Sigmoid colon (tissue), 7 donors: ENCODE measurements at places on chromosomes 4 and X. TPM values are rescaled to one million over a fixed set of nuclear protein-coding genes. Genes with fewer than 3 reads are reported as not detected.

SH3BP2 gene
- total RNA-seq, result 18.4 TPM

SYTL5 gene
- total RNA-seq, result under 0.01 TPM

SETD7 gene
- 79.2 TPM for total RNA-seq

USP27X gene
- 5.4 TPM for total RNA-seq

ATP1B4 gene
- not detected for total RNA-seq

ZFP92 gene
- total RNA-seq, result 2.2 TPM

RTL5 gene
- 4.3 TPM for total RNA-seq

BBS7 gene
- total RNA-seq, result 12.7 TPM

RAI2 gene
- total RNA-seq, result 26.0 TPM

INPP4B gene
- total RNA-seq, result 19.6 TPM

FAM133A gene
- 0.16 TPM for total RNA-seq

PYURF gene
- 127 TPM for total RNA-seq

USP17L5 gene
- total RNA-seq, result not detected

SPCS3 gene
- 98.3 TPM for total RNA-seq

- no peaks in the 10 kb centered on the region for H3K36me3 ChIP-seq
- DNase-seq, result no peak
- no peak overlapping the region for H3K4me3 ChIP-seq
- H3K27ac ChIP-seq, result no peak overlapping the region
- no peaks in the 10 kb centered on the region for H3K27me3 ChIP-seq
Observed at GRCh38 chrX:1725472-1725871, 110.6 kb downstream of the ASMT start.

GRCh38 chrX:37075892-37076595 lies 67.9 kb downstream of the FAM47C start:
- H3K4me1 ChIP-seq, result no peaks in the 10 kb centered on the region
- no peak overlapping the region for H3K4me3 ChIP-seq
- no peaks in the 10 kb centered on the region for H3K36me3 ChIP-seq
- H3K27me3 ChIP-seq, result no peaks in the 10 kb centered on the region

- H3K36me3 ChIP-seq, result no peaks in the 10 kb centered on the region
- H3K27me3 ChIP-seq, result no peaks in the 10 kb centered on the region
- no peak overlapping the region for H3K27ac ChIP-seq
- no peak for DNase-seq
- H3K4me1 ChIP-seq, result no peaks in the 10 kb centered on the region
Observed at GRCh38 chr4:125832161-125832560, 517.4 kb downstream of the FAT4 start.

DNA sequence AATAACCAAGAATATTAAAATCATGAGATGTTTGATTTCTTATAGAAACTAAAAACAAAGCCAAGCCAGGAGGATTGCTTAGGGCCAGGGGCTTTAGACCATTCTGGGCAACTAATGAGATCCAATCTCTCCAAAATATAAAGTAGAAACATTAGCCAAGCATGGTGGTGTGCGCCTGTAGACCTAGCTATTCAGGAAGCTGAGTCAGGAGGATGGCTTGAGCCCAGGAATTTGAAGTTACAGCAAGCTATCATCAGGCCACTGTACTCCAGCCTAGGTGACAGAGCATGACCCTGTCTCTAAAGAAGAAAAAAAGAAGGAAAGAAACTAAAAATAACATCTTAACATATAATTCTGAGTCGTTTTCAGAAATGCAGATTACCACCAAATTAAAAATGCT lies 96.7 kb downstream of the NAF1 start:
- H3K27me3 ChIP-seq, result no peaks in the 10 kb centered on the region
- no peaks in the 10 kb centered on the region for H3K36me3 ChIP-seq
- no peak overlapping the region for H3K27ac ChIP-seq

GRCh38 chrX:2690856-2691542 lies at the start of gene CD99:
Gene CD99, plus strand, starts transcription at chrX:2691295. Its CDS starts 66 bp downstream, at chrX:2691361.
- no peaks in the 10 kb centered on the region for H3K4me1 ChIP-seq
- H3K27me3 ChIP-seq, result no peaks in the 10 kb centered on the region
- peak within 1 kb of the TSS; percentile 82 for H3K27ac ChIP-seq
- DNase-seq, result peak; percentile 95
- peak within 1 kb of the TSS; percentile 99 for H3K4me3 ChIP-seq

DNA sequence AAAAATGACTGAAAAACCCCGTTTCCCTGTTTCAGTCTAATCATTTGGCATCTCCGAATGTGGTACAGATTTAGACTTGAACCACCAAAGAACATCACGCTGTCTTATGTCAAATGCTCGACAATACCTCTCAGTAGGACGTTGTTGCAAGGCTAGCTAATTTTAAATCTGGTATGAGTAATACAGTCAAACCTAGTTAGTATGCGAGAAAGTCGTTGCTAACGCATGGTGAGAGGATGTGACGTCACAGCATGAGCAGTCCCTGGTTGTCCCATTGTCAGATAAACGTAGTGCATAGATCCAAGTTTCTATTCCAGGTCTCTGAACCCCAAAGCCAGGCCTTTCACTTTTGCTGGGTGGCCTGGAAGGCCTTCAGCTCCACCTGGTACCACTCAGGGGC lies 44.7 kb downstream of the SETD7 start:
- no peak overlapping the region for H3K27ac ChIP-seq
- H3K4me3 ChIP-seq, result no peak overlapping the region
- H3K27me3 ChIP-seq, result no peaks in the 10 kb centered on the region
- DNase-seq, result no peak
- peaks cover 8% of the 10 kb centered on the region for H3K4me1 ChIP-seq
- peaks cover 13% of the 10 kb centered on the region for H3K36me3 ChIP-seq

DNA sequence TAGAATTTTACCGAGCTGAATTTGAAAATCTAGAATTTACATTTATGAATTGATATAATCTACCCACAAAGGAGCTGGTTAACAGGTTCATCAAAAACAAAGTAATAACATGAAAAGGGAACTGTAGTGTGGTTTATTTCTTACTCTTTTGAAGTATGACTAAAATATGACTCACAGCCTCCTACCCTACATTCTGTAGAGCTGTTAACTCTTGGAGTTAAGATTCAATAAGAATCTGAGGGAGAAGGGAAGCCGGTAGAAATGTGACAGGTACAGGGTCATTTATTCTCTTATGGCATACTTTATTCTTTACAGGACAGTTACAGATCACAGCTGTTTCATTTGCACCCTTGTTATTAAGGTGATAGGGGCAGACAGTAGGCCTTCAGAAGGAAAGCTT lies 132.2 kb upstream of the FAM47B start:
- no peaks in the 10 kb centered on the region for H3K36me3 ChIP-seq
- no peaks in the 10 kb centered on the region for H3K27me3 ChIP-seq
- no peak overlapping the region for H3K4me3 ChIP-seq

DNA sequence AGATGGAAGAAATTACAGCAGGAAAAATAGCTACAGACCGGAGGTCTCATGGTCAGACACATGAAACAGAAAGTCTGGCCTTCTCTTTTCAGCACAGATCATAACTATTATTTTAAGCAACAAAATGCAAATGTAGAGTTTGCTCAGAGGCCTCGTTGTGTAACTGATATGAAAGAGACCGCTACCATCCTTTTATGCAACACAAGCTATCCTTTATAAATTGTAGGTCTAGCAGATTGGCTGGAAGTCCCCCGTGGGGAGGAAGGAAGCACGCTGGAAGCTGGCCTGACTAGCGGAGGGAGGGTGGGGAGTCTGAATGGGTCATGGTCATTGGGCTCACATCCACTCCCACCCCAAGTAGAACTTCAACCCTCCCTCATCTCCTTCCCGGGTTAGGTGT lies 27.7 kb downstream of the DMP1 start:
- no peaks in the 10 kb centered on the region for H3K36me3 ChIP-seq
- DNase-seq, result no peak
- H3K27me3 ChIP-seq, result no peaks in the 10 kb centered on the region
- no peak overlapping the region for H3K27ac ChIP-seq

DNA sequence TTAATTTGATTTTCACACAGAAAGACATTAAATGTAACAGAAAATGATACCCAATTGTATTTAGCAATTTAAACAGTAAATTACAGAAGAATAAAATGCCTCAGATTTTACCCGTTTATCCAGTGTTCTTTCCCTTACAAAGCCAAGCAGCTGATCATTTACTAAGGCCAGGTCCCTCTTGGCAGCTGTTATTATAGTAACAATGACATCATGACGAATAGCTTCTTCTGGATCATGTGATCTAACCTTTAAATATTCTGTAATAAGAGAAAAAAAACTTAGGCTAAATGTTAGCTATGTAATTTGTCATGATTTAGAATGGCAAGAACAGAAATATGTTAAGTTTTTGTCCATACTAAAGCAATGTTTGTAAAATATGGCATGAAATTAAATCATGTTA lies 69.4 kb downstream of the PDS5A start:
- no peaks in the 10 kb centered on the region for H3K4me1 ChIP-seq
- H3K4me3 ChIP-seq, result no peak overlapping the region
- H3K27ac ChIP-seq, result no peak overlapping the region
- peaks cover 8% of the 10 kb centered on the region for H3K36me3 ChIP-seq

GRCh38 chrX:42948723-42949657 lies 171.0 kb upstream of the PPP1R2C start:
- no peaks in the 10 kb centered on the region for H3K36me3 ChIP-seq
- no peaks in the 10 kb centered on the region for H3K4me1 ChIP-seq
- no peak overlapping the region for H3K4me3 ChIP-seq
- no peak overlapping the region for H3K27ac ChIP-seq
- no peaks in the 10 kb centered on the region for H3K27me3 ChIP-seq

- no peak for DNase-seq
- no peaks in the 10 kb centered on the region for H3K36me3 ChIP-seq
- H3K4me3 ChIP-seq, result peak overlapping the region; percentile 99
- no peaks in the 10 kb centered on the region for H3K4me1 ChIP-seq
Observed at GRCh38 chr4:121697564-121697963, 784 bp upstream of the ANXA5 start.

DNA sequence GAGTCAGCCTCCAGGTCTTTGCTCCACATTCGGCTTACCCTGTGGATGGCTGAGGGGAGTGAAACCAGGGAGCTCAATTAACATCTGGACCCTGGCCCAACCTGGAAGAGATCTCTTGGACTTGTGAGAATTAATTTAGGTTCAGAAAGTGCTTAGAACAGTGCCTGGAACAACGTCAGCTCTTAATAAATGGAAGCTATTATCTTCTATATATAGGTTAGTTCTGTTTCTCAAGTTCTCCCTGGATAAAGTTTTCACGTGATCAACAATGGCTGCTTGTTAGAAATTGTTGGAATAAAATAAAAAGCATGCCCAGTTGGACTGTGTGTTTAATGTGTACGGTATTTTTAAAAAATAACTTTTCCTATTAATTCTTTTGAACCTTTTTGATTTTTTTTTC lies 80.8 kb downstream of the TRIML1 start:
- H3K4me3 ChIP-seq, result no peak overlapping the region
- DNase-seq, result no peak
- H3K27me3 ChIP-seq, result no peaks in the 10 kb centered on the region
- H3K27ac ChIP-seq, result no peak overlapping the region
- no peaks in the 10 kb centered on the region for H3K4me1 ChIP-seq
- H3K36me3 ChIP-seq, result no peaks in the 10 kb centered on the region

GRCh38 chr4:74328501-74328900 lies 20.2 kb downstream of the EPGN start:
- H3K36me3 ChIP-seq, result no peaks in the 10 kb centered on the region
- no peak overlapping the region for H3K27ac ChIP-seq
- no peak for DNase-seq
- H3K4me1 ChIP-seq, result no peaks in the 10 kb centered on the region

DNA sequence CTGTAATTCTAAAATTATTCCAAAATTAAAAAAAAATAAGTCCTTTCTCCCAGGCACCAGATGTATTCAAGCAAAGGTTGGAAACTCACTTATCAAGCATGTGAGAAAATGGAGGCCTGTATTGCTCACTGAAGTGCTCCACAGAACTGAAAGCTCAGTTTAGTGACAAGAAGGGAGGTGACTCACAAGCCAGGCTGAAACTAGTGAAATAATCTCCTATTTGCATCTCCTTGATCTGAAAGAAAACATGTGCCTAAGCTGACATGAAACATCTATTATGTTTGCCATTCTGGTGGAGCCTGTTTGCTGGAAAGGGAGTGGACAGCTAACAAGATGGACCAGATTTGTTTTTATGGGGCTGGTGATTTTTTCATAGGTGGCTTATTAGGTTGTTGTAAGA lies 54.0 kb upstream of the AMELX start:
- H3K27me3 ChIP-seq, result no peaks in the 10 kb centered on the region
- H3K4me3 ChIP-seq, result no peak overlapping the region
- H3K36me3 ChIP-seq, result no peaks in the 10 kb centered on the region

DNA sequence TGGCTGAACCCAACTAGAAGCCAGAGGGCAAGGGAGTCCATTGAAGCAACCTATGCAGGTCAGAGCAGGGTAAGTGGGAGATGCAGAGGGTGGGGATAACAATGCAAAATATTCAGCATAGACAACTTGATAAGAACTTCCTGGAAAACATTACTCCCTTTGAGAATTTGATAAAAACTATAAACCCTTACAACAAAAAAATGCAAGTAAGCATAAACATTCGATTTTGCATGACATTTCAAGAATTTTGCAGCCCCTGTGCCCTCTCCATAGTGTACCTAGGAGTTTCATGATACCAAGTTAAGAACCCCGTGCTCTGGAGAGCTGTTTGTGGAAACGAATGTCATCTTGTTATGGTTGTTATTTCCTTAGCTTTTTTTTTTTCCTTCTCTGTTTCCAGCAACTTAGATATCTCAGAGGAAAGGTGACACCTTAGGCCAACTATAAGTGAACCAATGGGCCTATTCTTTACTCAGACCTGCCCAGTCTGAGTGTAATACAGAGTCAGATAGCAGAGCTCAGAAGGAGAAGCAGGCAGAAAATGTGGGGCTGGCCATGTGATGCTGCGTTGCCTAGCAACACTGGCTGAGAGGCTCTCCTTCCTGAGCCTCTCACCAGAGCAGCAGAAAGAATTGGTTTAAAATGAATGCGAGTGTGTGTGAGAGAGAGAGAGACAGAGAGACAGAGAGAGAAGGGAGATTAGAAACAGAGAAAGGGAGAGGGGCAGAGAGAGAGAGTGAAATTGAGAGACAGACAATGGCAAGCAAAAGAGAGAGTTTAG lies 36.7 kb upstream of the GABRQ start:
- H3K27me3 ChIP-seq, result no peaks in the 10 kb centered on the region
- H3K36me3 ChIP-seq, result no peaks in the 10 kb centered on the region
- no peak for DNase-seq

- no peaks in the 10 kb centered on the region for H3K27me3 ChIP-seq
- no peaks in the 10 kb centered on the region for H3K4me1 ChIP-seq
- DNase-seq, result no peak
- H3K4me3 ChIP-seq, result no peak overlapping the region
- no peak overlapping the region for H3K27ac ChIP-seq
Observed at GRCh38 chr4:163871078-163871477, 376.6 kb downstream of the TMA16 start.

- H3K4me3 ChIP-seq, result no peak overlapping the region
- H3K36me3 ChIP-seq, result no peaks in the 10 kb centered on the region
- H3K27me3 ChIP-seq, result no peaks in the 10 kb centered on the region
Observed at GRCh38 chrX:8971116-8971515, 62.8 kb downstream of the FAM9B start.

GRCh38 chr4:134762053-134762452 lies 560.5 kb upstream of the PABPC4L start:
- no peaks in the 10 kb centered on the region for H3K36me3 ChIP-seq
- DNase-seq, result no peak
- no peak overlapping the region for H3K27ac ChIP-seq
- H3K4me1 ChIP-seq, result no peaks in the 10 kb centered on the region
- no peak overlapping the region for H3K4me3 ChIP-seq

- no peaks in the 10 kb centered on the region for H3K27me3 ChIP-seq
- H3K36me3 ChIP-seq, result no peaks in the 10 kb centered on the region
- no peak overlapping the region for H3K27ac ChIP-seq
Observed at GRCh38 chr4:33930497-33930896, 2313.8 kb downstream of the ARAP2 start.

GRCh38 chrX:96224279-96224678 lies 460.4 kb upstream of the DIAPH2 start:
- no peaks in the 10 kb centered on the region for H3K27me3 ChIP-seq
- no peak overlapping the region for H3K4me3 ChIP-seq
- H3K27ac ChIP-seq, result no peak overlapping the region
- no peaks in the 10 kb centered on the region for H3K4me1 ChIP-seq

- no peaks in the 10 kb centered on the region for H3K27me3 ChIP-seq
- no peaks in the 10 kb centered on the region for H3K36me3 ChIP-seq
- no peak for DNase-seq
- no peak overlapping the region for H3K4me3 ChIP-seq
- H3K27ac ChIP-seq, result no peak overlapping the region
Observed at GRCh38 chr4:25978327-25978726, 64.3 kb downstream of the SMIM20 start.
